ENCODE measurements at places on chromosomes 16 and 17. TPM values are rescaled to one million over a fixed set of nuclear protein-coding genes. Genes with fewer than 3 reads are reported as not detected.

- no peak for DNase-seq
These were observed 610 bp downstream of the DOC2A start for GRCh38 chr16:30009990-30010843.

DNA sequence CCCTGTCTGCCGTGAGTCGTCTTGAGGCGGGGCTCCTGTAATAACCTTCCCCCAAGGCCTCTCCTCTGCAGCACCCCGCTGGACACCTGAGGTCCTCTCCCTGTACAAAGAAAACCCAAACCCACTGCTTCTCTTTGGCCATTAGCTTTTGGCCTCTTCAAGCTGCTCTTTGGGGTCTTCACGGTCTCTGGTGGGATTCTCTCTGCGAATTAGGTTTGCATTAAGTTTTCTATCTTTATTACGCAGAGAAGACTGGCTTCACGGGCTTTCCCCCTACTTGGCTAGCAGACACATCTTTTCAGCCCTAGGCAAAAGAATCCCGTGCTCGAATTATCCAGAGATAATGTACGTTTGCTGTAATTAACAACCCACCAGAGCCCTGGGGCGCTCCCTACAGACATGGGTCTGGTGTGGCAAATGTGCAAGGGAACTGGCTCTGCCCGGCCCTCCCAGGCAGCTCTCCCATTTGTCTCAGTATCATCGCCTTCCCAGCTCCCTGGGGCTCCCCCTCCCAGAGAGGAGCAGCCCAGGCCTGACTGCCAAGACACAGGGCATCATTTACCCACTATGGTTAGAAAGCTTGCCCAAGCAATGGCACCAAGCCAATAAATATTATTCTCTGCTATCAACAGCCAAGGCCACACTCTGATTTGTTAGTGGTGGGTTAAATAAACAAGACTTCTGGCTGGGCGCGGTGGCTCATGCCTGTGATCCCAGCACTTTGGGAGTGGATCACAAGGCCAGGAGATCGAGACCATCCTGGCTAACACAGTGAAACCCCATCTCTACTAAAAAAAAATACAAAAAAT is 24.7 kb upstream of the KLHDC4 start:
- DNase-seq: no peak

DNA sequence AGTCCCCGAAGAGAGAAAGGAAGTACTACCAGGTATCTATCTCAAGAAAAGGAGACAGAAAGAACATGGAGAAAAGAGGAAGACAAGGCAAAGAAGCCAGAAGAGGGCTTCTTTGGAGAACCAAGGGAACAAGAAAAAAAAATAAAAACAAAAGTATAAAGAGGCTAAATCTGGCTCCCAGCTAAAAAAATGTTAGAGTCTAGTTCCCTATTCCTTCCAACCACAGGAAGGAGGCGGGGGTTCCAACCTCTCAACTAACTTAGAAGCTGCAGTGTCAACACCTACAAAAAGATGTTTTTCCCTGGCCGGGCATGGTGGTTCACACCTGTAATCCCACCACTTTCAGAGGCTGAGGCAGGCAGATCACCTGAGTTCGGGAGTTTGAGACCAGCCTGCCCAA is 13.4 kb downstream of the UTP6 start:
- DNase-seq: no peak

DNA sequence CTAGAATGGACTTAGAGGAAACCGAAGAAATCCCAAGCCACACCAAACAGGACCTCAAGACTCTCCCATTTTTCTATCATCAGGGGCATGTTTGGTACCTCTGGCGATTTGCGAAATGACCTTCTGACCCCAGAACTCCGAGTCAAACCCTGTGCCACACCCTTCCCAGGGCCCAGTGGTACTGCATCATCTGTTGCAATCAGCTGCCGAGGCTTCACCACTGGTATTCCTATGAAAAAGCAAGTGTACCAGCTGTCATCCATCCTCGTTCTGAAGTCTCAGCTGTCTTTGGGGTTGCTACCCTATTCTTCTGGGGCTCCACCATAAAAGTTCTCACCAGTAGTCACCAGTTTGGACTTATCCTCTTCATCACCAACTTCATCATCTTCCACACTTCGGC is 2.3 kb upstream of the RSKR start:
- DNase-seq: no peak

- DNase-seq: no peak
These were observed 16.0 kb upstream of the TANC2 start for GRCh38 chr17:62950067-62950466.

The PRSS53 gene
- polyA plus RNA-seq: 1.8 TPM

The SMIM5 gene
- not detected for polyA plus RNA-seq

The TBC1D3H gene
- not detected for polyA plus RNA-seq

DNA sequence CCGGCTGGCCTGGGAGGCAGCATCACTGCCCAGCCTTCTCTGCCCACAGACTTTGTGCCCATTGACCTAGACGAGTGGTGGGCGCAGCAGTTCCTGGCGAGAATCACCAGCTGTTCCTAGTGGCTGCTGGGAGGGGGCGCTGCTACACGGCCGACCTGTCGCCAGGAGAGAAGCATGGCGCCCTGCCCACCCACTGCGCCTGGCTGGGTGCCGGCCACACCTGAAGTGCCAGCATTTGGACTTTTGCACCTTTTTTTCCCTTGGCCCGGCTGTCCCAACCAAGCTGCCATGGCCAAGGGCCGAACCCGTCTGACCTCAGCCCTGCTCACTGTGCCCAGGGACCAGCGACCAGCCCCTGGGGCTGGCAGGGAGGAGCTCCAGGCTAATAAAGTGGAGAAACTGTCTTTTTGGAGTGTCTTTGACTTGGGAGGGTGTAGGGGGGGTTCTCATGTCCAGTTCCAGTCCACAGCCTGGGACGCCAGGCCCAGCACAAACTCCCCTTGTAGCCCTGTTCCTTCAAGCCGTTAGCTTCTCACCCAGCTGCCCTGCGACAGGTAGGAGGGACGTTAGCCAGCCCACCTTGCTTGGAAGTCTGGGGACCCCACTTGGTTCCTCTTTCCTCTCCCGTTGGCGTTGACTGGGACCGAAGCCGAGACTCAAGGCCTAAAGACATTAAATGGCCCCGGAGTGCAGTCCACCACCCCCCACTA is 939 bp upstream of the WDR90 start:
- no peak for DNase-seq

DNA sequence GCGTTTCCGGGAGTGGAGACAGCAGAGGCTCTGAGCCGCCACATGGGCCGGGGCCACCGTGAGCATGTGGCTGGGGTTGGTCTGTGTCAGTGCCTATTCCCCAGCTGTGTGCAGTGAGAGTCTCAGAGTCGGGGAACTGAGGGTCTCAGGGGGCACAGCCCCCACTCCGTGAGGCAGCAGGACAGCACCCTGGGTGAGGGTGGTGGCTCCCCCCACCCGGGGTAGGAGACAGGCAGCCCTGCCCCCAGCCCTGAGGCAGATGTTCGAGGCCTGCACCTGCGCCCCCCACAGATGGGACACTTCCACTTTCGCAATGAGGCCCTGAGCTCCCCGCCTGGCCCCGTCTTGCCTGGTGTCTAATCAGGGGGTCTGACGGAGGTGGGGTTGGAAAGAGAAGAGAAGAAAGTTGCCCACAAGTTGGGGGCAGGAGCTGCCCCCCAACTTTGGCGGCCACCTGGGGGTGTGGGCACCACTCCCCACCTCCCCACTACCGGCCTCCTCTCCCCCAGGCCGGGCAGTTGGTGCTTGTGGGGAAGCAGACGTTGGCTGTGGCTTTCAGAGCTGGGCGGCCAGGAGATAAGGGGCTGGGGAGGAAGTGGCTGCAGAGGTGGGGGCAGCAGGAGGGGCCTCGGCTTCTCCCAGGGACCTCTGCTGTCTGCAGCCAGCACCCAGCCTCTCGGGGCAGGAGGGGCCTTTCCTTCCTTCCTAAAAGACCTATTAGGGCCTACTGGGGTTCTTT is 1.8 kb upstream of the CBFA2T3 start:
- DNase-seq: no peak

The SKAP1 gene
- not detected for polyA plus RNA-seq

- no peak for DNase-seq
These were observed 7.4 kb downstream of the ADAD2 start for GRCh38 chr16:84198401-84198800.

DNA sequence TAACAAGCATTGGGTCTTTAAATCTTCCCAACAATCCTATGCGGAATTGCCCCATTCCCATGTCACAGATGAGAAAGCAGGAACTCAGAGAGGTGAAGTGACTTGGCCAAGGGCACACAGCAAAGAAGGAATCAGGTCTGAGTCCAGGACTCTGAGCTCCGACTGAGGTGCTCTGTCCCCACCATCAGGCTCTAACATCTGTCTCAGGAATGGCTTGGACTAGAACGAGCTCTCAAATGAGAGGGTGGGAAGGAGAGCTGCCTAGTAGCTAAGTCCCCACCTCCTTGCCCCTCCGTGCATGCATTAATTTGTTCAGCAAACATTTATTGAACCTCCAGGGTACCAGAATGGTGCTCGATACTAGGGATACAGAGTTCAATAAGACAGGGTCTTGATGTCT is 26.7 kb downstream of the ABCC3 start:
- no peak for DNase-seq

The RASL10B gene
- polyA plus RNA-seq: 3.2 TPM

- DNase-seq: peak; percentile 20
These were observed at the start of gene CISD3 for GRCh38 chr17:38729886-38730525. Gene CISD3 (plus strand): TSS chr17:38730341. CDS start chr17:38730359, 18 bp downstream.

DNA sequence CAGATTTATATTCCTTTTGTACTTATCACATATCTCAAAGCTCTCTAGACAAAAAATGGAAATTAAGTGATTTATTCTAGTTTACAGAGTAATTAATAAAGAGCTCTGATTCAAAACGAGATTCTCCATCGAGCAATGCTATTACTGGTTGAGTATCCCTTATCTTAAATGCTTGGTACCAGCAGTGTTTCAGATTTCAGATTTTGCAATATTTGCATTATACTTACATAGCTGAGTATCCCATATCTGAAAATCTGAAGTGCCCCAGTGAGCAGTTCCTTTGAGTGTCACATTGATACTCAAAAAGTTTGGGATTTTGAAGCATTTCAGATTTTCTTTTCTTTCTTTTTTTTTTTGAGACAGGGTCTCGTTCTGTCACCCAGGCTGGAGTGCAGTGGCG is 57.4 kb upstream of the STAC2 start:
- no peak for DNase-seq

DNA sequence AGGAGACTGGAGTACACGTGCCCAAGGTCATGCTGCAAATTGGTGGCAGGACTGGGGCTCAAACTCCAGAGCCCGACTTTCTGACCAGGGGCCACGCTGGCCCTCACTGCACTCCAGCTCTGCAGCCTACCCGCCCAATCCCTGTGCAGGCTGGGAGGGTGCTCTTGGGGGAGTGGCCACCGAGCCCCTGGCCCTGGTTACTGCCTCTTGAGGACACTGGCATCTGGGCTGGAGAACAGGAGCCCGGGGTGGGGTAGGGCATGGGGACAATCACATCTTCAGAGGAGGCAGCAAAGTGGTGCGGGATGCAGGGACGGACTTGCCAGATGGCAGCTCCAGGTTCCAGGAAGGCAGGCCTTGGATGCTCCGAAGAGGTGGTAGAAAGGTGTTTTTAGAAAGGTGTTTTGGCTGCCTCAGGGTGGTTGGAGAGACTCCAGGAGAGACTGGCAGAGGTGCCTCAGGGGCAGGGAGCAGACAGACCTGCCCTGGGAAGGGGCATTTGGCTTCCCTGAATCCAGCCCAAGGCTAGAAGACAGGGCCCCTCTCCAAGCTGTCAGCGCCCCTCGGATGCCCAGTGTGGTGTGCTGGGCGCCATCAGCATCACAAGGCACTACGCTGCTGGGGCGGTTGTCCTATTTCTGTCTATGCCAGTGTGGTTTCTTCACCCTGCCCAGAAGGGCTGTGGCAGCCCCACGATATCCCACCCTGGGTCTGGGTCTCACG is 220.6 kb downstream of the NTN1 start:
- no peak for DNase-seq

The SMIM22 gene
- not detected for polyA plus RNA-seq

DNA sequence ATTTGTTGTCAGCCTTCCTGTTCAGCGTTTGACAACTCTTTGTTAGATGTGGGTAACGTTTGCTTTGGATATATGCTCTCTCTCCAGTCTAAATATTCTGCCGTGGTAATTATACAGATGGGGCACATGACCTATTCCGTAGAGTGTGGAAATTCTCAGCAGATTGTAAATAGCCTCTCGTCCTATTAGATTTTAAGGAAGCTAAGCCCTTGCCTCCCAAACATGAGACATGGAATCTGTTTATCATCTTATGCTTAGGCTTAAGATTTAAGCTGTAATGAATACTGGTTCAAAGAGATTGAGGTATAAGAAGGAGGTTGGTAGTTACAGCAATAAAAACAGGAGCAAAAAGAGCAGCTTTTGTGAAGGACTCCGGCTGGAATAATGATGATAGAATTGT is 87.4 kb downstream of the RBFOX1 start:
- DNase-seq: no peak

The TBC1D3I gene
- not detected for polyA plus RNA-seq

The PSKH1 gene
- polyA plus RNA-seq: 26.0 TPM

DNA sequence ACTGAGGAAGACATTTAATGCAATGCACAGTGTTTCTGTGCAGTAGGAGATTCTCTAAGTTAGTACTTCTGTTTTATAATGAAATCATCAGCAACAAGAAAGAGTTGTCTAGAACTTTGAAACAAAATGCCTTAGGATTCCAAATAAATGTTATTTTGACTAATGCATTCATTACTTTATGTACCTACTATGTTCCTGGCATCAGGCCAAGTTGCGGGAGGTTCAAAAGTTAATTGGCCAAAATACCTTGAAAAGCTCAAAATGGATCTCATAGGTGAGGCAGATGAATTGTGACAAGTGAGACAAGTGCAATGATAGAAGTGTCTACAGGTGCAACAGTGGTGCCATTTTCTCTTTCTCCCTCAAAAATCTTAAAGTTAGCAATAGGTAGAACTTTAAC is 289.4 kb downstream of the TOX3 start:
- no peak for DNase-seq

DNA sequence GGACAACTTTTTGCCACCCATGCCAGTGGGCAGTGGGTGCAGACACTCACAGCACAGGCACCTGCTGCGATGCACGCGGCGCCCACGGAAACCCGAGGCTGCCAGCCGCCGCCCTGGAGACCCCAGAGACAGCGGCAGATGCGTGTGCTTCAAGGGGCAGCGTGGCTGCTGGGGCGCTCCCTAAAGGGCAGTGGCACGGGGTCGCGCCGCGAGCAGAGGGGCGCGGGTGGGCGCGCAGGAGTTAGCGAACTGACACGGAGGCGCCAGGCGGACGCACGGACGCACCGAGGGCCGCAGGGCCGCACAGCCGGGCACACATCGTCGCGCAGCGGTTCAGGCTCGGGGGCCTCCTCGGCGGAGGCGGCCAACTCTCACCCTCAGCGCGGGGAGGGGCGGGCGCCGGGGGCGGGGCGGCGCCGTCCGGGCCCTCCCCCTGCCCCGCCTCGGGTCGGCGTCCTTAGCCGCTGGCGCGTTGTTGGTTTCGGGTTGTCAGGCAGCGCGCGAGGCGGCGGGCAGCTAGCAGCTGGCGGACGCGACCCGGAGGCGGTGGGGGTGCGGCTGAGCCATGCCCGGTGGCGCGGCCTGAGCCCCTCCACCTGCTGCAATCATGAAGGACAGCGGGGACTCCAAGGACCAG is at the start of gene KIF19:
Gene KIF19, plus strand, starts transcription at position 484 of the 637 bp plus-strand sequence. Its CDS starts 124 bp downstream, at position 608.
- DNase-seq: no peak

The CCDC92B gene
- polyA plus RNA-seq: not detected

DNA sequence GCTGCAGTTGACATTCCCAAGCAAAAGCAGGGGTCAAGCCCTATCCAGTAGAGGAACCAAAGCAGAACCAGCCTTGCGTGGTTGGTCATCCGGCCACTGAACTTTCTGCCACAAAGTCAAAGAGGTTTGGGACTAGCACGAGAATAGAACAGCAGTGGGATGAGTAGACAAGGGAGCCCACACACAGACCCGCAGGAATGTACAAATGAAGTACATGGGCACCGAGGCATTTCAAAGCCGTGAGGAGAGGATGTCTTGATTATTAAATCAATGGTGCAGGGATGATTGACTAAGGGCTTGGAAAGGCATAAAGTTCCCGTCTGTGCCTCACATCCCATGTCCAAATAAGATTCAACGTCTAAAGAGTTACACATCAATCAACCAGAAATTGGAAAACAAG is 81.8 kb upstream of the TBC1D3K start:
- DNase-seq: no peak

All from BJ (cell line).